ENCODE measurements at places on chromosomes 6 and 20.

- DNase-seq, result no peak
Observed at GRCh38 chr6:23478312-23478711, 647.7 kb upstream of the NRSN1 start.

DNA sequence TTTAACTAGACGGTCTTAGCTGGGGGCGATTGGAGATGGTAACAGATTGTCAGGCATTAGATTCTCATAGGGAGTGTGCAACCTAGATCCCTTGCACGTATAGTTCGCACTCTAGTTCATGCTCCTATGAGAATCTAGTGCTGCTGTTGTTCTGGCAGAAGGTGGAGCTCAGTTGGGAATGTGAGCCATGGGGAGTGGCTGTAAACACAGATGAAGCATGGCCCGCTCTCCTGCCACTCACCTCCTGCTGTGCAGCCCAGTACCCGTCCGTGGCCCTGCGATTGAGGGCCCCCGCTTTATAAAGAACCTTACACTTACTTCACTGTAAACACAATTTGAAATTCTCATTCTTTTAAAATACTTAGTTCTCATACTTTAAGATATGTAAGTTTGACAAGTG is 339.4 kb downstream of the CDH26 start:
- DNase-seq, result no peak

DNA sequence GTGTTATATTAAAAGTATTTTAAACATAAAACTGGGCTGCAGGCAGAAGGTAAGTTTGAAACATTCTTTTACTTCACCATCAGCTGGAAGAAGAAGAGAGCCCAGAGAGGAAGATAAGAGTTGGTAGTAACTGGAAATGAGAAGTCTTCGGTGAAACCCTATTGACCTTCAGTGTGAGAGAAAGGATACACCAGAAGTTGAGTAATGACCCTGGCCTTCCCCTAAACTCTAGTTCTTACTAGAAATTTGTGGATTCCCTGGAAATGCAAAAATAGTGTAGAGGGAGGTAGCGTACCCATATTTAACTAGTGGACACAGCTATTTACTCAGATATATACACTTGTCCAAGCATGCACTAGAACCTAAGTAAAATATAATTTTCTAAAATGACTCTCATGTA is 8.0 kb upstream of the EPM2A start:
- no peak for DNase-seq

DNA sequence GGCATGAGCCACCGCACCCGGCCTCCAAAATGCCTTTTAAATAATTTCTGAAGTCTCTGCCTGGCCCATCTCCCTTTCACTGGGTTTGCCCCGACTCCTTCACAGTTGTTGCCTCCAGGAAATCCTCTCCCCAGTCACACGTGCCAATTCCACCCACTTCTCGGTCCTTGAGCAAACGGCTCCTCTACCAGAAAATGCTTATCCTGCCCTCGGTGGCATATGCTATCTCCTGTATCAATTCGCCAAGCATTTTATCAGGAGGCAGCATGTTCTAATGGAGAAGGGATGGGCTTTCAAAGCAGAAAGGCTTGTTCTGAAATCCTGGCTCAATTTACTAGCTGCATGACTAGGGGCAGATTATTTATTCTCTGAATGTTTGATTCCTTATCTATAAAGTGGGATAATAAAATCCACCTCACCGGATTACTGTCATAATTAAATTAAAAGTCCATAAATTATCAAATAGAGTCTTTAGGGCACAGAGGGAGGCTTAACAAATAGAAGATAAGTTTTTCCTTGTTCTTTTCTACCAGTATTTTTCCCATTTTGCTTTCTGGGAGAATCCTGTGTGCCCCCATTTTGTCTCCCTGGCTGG is 66.3 kb downstream of the PPP1R3G start:
- no peak for DNase-seq

GRCh38 chr20:17377231-17377630 is 150.4 kb downstream of the PCSK2 start:
- DNase-seq, result no peak

DNA sequence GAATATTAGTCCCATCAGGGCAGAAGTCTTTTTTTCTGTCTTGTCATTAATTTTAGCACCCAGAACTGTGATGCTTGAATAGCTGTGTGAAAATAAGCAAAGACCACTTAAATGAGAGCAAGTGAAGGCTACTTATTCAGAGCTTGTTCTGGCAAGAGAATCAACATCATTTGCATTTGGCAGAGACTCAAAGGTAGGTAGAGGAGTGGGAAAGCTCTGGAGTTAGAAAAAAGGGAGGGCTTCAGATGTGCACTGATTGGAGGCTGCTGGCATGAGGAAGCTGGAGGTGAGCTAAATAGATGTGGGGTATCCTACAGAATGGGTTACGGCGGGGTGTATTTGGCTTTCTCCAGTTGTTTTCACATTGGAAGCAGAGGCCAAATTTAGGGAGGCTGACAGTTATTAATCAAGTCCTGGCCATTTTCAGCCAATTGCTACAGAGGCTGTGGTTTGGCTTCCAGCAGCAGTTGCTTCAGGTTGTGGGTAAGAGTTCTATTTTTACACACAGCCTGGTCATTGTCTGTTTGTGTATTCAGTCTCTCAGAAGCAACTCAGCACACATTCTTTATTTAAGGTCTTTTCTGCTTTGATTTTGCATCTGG is 254.3 kb downstream of the BTBD3 start:
- peak; percentile 62 for DNase-seq

- no peak for DNase-seq
Observed at GRCh38 chr6:28981431-28981832, 23.7 kb downstream of the ZNF311 start.

GRCh38 chr20:4022386-4023286 is 7.3 kb upstream of the RNF24 start:
- DNase-seq, result no peak

DNA sequence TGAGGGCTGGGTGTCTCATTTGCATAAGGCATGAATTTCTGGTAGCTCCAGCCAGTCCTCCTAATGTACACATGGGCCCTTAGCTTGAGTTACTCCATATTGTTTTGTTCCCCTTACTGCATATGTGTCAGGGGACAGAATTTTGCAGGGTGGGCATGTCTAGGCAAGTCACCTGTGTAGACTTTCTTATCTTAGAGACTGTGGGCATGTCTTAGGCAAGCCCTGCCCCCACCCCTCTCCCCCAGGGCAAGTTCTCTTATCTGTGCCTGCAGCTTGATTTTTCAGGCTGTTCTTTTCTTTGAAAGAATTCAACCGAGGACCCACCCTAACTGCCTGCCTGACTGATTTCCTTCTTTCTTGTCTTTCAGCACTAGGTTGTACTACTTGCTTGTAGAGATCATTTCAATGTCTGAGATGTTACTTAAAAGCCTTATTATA is 32.1 kb downstream of the NHLRC1 start:
- no peak for DNase-seq

- DNase-seq, result no peak
Observed at GRCh38 chr6:149683256-149683859, 34.5 kb downstream of the LATS1 start.
